ENCODE measurements at places on chromosomes 6 and 20.

- no peak for DNase-seq
Observed at GRCh38 chr6:170093658-170094596, 197.0 kb downstream of the DLL1 start.

DNA sequence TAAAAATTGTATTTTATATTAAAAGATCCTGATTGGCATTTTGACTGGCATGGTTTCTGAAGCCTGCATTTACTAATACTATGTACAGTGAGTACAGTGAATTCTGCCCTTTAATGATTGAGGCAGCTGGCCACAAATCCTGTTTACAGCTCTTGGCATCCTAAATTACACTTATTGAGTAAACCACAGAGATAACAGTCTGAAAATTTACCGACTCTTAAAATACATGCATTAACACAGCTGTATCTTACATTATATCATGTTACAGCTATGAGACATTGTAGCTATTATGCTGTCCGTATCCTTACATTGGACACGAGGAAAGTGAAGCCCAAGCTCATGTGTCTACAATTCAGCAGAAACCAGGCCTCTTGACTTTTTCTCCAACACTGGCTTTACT, 90.8 kb downstream of the FAM83B start:
- no peak for DNase-seq

GRCh38 chr6:169079650-169080049, 174.0 kb downstream of the THBS2 start:
- DNase-seq: no peak

DNA sequence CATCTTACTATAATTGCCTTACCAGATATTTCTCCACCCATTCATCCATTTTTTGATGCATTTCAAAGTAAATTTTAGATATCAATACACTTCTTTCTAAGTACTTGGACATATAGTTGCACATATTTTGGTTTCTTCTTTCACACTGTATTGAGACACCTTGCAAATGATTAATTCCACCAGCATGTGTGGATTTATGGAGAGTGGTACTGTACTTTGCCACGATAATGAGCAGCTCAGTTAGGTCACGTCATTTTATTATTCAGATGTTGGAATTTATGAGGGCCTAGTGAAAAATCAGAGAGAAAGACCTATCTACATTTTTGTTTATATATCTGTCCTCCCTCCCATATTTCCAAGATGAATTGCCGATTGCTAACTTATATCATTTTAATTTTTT, 5.3 kb downstream of the NFYA start:
- DNase-seq: no peak

DNA sequence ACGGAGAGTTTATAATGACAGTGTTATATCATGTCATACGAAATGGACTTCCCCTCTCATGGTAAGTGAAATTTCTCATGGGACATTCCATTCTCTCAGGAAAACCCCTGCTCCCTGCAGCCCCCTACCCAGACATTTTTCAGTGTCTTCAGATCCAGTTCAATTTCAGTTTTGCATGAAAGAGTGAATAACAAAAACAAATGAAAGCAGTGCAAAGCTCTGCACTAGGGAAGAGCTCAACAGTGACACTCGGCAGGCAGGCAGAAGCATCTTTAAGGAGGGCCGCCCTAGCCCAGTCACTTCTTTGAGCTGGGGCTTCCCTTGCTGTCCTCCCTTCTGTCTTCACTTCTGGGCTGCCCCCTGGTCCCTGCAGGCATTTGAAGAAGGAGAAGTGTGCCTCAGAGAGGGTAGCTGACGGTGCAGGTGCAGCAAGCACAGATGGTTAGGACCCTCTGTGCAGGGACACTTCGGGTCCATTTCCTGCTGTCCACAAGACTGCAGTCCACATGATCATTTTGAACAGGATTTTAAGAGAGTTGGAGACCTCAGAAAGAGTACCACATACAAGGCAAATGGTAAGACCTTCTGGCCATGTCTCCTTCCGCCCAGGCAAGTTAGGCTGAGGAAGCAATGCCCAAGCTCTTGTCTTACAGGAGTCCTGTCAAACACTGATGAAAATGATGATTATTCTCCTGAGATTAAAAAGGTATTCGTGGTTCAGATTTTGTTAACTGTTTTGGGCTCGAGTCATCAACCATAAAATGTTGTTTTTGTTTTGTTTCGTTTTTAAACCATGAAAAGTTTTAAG, 5.4 kb upstream of the DUSP22 start:
- no peak for DNase-seq

DNA sequence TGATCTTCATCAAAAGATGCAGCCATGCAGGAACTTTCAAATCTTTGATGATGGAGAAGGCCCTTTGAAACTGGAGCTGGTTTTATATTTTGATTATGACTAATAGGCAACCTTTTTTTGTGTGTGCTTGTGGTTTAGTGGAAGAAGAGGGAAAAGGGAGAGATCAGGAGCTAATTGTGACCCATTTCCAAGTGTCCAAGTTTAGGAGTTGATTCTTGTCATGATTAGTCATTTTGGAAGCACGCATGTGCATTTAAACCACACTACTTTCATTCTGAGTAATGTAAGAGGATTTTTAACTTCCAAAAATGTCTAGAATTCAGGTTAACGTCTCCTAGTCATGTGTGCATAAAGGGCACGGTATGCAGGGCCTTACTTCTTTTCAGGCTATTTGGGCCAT, 3.5 kb downstream of the FOXO3 start:
- peak; percentile 94 for DNase-seq

DNA sequence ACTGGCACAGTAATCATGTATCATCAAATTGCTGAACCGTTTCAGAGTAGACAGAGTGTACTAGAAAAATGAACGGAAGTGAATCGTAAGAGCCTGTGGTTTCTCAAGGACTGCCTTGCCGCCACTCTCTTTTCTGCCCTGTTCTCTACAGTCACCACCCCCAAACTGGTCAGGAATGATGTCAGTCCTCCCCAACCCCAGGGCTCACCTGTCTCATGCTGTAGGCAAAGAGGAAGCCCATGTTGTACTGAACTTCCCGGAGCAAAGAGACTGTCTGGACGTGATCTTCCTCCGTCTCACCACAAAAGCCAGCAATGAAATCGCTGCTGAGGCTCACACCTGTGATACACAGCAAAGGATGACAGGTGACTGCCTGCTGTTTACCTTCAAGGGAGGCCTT, 31.0 kb downstream of the CDK5RAP1 start:
- DNase-seq: no peak

DNA sequence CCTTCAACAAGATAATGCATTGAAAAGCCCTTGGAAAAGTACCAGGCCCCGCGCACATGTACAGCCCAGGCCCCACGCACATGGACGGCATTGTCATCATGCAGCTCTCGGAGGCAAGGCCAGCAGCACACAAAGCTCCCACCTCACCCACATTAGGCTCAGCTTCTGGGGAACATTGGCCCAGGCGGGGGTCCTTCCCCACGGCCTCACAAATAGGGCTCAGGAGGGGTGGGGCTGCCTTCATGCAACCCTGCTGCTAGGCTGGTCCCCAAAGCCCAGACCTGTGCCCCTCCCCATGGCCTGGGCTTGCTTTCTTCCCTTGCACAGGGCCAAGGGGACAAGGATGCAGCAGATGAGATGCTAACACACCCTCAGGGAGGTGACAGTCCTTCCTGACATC, 26.7 kb downstream of the NPEPL1 start:
- DNase-seq: no peak

DNA sequence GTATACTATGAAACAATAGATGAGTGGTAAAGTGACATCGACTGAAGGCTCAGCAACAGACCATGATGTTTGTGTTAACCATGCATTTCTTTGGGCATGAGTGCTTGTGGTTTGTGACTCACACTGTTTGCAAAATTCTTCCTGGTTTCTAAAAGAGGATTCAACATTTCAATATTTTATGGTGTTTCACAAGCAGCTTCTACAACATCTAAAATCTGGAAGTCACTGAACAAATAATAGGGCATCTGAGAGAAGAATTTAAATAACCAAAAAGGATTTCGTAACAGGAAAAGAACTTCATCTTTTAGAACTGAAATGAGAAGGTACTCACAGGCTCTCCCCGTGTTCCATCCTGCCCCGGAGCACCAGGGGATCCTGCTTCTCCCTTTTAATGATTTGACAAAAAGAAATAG, 146.2 kb downstream of the COL21A1 start:
- peak; percentile 93 for DNase-seq

- no peak for DNase-seq
Observed at GRCh38 chr20:31602431-31602778, 2.7 kb upstream of the ID1 start.

DNA sequence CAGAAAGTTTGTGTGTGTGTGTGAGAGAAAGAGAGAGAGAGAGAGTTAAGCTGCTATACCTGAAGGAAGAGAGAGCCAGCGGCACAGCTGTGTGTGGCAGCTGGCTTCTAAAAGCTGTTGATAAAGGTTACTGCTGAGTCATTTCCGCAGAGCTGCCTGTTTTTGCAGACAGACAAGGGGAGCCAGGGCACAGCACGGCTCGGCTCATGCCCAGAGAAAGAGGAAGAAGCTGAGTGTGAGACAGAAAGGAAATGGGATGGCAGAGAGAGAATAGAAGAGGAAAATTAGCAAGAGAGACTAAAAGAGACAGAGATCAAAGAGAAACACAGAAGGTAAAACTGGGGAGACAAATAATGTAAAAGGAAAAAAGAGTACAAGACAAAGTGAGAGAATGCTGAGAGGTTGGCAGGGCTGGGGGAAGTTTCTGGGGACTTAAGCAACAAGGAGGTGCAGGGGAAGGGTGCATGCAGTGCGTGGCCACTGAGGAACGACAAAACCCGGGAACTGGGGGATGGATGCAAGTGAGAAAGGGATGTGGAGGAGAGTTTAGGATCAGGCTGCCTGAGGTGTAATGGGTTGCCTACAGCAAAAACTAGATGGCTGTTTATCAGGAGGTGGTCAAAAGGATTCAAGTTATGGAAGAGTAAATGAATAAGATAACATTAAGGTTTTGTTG, 22.7 kb downstream of the HLA-A start:
- peak; percentile 76 for DNase-seq

GRCh38 chr6:25167961-25168360, 111.2 kb upstream of the CARMIL1 start:
- DNase-seq: peak; percentile 20

- no peak for DNase-seq
Observed at GRCh38 chr6:88914180-88914579, 49.2 kb downstream of the RNGTT start.

- no peak for DNase-seq
Observed at GRCh38 chr20:37948956-37949355, 46.0 kb downstream of the VSTM2L start.

GRCh38 chr20:54004445-54004844, 65.9 kb downstream of the BCAS1 start:
- no peak for DNase-seq

GRCh38 chr6:18536591-18537055, 149.5 kb downstream of the RNF144B start:
- DNase-seq: no peak

DNA sequence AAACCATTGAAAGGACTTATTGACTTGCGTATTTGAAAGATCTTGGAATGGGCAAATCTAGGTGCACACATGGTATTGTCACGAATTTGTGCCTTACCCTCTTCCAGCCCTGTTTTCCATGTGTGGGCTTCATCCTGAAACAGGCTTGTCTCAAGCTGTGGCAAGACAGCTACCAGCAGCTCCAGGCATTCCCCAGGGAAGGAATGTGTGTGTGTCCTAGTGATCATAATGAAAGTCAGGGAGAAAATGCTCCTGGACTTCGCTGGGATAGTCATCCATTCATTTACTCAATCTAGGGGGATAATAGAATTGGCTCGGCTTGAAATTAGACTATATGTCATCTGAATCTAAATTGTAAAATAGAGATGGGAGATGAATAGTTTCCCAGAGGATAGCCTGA, 676.2 kb downstream of the CBLN4 start:
- no peak for DNase-seq

DNA sequence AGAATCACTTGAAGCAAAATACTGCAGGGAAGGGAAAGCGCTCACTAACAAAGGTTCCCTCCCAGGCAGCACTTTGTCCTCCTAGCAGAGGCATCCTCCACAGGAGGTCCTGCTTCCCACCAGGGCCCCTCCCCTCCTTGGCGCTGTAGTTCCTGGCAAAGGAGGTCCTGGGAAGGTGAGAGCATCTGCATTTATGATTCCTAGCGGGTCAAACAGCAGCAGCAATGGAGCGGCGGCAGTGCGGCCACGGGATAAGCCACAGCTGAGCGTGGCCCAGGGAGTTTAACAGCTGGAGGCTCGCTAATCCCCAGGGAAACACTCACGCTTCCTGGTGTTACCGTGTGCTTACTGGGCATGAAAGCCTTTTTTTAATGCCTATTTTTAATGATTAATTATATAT, 185.8 kb downstream of the TTLL2 start:
- DNase-seq: no peak

- no peak for DNase-seq
Observed at GRCh38 chr6:56848105-56848504, 106.8 kb upstream of the BEND6 start.

DNA sequence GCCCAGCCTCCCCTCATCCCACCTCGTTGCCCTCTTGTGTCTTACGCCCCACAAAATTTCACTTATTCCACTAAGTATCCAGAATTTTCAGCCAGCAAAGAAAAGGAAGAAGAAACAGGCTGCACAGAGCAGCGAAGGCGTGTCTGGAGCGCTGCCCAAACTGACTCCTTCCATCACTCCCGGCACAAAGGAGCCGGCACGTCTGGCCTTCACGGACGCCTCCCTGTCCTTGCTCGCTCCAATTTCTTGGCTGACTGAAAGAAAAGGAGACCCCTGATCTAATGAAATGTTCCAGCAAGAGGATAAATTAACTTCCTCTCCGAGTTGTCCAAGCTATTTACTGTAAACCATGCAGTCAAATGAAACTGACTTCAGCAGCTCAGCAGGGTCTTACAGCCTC, 152.3 kb upstream of the CDH4 start:
- DNase-seq: peak; percentile 12

DNA sequence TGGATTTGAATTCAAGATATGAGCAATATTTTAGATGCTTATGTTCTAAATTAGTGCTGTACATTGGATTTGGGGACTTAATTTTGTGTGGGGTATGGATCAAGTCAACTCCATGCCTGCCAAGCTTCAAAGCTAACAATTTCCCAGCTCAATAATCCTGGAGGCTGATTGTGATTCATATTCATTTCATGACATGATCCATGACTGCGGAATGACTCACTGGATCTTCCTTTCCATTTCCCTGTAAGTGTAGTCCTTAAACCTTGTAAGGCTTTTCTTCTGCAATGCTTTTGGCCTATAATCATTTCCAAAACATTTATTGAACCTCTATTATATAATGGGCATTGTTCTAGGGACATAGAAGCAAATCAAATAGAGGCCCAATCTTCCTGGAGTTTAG, 44.7 kb upstream of the CCN2 start:
- peak; percentile 95 for DNase-seq

GRCh38 chr20:44703956-44704488, 11.1 kb upstream of the CCN5 start:
- DNase-seq: no peak

GRCh38 chr6:155314773-155315515, 660 bp upstream of the TFB1M start:
- peak; percentile 92 for DNase-seq

DNA sequence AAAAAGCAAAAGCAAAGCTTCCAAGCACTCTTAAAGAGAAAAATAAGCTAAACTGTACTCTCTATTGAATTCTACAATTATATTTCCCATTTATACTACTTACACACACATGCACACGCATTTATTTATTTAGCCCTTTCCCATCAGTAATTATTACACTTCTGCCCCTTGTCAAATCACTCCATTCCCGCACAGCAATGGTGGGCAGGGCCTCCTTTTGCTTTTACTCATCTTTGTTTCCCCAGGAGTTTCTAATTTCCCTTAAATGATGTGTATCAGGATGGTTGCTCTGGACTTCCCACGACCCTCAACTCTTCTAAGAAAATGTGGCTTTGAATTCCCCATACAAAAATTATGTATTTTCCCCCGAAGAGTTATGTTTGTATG, 19.9 kb downstream of the PXT1 start:
- DNase-seq: no peak

GRCh38 chr6:37202788-37203491, 33.0 kb downstream of the PIM1 start:
- DNase-seq: no peak
